Vagina (tissue), 2 donors: ENCODE measurements at places on chromosomes 4 and X.

- no peak for DNase-seq
Measured at GRCh38 chr4:94451051-94451694, 569 bp upstream of the PDLIM5 start.

DNA sequence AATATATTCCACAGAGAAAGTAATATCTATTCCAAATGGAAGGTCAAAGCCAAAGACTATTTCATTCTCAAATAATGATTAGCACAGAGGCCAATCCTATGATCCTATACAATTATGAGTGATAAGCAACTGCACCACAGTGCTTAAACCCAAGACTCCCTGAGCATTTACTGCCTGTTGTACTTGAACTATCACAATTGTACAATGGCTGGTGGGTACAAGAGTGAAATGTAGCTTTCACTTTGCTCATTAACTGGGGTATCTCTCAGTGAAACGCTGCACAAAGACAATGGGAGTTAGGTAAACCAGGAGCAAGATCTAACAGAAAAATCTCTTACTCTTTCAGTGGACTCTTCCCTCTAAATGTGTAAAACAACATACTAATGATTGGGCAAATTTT, 24.3 kb downstream of the ABCG2 start:
- no peak for DNase-seq

DNA sequence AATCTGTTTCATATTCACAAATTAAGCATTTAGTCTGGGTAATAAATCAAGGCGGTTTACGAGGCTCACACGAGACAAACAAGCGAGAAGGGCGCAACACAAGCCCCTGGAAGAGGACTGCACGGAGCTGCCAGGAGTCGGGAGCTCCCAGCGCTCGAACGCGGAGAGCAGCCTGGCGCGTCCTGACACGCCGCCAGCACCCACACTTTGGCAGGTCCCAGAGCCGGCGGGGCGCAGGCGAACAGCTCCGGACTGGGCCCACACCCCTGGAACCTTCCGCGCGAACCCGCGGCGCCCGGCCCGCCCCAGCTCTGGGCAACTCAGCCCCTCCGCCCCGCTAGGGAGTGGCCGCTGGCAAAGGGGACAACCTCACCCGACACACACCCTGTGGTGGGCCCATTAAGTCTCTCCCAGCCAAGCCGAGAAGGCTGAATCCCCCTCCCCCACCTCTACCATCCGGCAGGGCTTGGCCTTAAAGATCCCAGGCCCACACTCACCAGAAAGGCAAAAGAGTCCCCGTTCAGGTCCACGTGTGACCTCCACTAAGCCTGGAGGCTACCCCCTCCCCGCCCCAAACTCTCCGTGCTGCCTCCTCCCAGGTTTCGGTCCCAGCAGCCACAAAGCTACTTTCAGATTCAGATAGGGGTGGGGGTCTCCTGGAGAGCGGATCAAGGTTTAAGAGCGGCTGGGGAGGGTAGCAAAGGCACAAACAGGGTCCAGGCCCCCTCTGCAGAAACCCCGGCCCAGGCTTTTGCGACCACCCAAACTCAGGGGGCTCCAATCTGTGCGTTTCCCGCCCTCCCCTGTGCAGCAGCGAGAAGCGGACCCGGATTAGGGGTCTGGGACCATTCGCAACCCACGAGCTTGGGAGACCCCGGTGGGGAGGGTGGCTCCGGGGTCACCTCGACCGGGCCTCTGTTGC, 47.5 kb upstream of the BCOR start:
- no peak for DNase-seq

GRCh38 chr4:1822568-1823544, 29.8 kb downstream of the FGFR3 start:
- DNase-seq, result no peak

DNA sequence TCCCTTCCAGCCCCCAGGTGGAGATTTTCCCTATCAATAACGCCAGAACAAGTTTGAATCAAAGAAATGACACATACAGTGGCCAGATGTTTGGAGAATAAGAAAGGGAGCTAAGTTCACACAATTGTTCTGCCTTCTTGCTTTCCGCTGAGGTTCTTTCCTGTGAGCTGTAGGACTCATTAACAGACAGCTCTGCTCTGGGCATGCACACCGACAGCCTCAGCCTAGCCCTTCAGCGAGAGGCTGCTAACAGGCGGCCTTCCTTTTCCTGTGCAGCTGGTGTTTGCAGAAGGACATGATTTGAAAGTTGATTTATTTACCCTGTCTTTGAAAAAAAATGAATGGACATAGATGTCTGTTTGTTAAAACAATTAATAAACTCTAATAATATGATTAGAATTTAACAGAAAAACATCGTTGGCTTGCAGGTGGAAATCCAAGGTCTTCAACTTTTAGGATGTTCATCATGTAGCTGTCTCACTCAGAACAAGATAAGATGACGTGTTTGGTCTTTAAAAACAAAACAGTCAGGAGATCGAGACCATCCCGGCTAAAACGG, 183.3 kb downstream of the KDR start:
- no peak for DNase-seq

DNA sequence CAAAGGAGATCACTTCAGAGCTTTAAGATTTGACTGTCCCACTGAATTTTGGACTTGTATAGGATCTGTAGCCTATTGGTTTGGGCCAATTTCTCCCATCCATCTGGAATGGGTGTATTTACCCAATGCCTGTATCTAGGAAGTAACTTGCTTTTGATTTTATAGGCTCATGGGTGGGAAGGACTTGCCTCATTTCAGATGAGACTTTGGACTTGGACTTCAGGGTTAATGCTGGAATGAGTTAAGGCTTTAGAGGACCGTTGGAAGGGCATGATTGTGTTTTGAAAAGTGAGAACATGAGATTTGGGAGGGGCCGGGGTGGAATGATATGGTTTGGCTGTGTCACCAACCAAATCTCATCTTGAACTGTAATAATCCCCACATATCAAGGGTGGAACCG, 73.8 kb downstream of the ZNF518B start:
- DNase-seq, result no peak

DNA sequence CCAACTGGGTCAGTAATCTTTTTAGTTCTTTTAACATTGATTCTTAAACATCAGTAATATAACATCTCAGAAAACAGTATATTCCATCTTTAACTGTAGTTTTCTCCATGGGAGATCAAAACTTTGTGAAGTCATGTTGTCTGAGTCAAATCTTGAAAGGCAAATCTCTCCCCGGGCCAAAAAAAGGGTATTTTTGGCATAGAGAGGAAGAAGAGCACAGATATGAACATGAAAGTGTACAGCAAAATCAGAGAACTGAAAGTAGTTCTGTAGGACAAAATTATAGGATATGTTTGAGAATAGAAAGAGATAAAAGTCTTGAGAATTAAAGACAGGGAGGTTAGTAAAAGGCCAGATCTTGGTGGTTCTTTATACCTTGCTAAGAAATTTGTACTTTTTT, 176.4 kb upstream of the GYPA start:
- no peak for DNase-seq

- no peak for DNase-seq
Measured at GRCh38 chr4:136939781-136940180, 592.5 kb downstream of the PCDH18 start.

GRCh38 chr4:9765091-9765490, 16.3 kb upstream of the DRD5 start:
- DNase-seq, result no peak

DNA sequence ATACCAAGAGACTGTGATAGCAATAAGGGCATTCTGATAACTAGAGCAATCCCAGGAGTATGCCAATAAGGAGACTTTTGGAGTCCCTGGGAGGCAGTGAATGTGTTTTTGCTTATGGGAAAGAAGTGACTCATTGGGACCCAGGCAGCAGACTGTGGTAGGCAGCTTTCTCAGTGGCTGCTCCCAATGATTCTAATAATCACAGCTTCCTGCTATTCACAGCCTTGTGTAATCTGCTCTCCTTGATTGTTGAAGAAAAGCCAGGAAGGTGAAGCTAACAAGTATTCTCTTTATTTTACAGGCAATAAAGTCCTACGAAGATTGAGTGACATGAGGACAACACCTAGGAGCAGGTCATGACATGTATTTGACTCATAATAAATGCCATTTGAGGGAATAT, 70.3 kb upstream of the DDX60 start:
- no peak for DNase-seq

DNA sequence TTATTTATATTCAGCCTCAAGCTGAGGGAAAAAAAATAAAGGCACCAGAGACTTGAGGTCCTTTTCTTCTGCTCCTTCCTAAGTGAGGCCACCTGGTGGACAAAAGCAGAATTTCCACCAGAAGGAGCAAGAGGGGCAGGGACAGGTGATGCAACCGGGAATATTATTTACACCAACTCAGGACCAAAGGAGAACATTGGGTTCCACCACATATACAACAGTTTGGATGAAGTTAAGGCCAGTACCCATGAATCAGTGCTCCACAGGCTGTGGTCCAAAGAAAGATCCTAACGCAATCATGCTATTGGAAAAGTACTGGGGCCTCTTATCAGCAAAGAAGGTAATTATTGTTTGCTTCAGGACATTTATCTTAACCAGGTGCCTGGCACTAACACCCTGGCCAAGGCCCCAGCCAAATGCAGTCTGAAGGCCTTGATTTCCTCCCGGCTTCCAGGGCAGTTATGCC, 57.4 kb downstream of the TSC22D3 start:
- DNase-seq, result no peak

GRCh38 chrX:28854637-28855036, 267.4 kb downstream of the IL1RAPL1 start:
- DNase-seq, result no peak
